ENCODE measurements at places on chromosomes 6 and 20.

- DNase-seq, result no peak
These were observed 1.9 kb downstream of the HM13 start for GRCh38 chr20:31516166-31516565.

- DNase-seq, result no peak
These were observed 223.6 kb downstream of the KIF16B start for GRCh38 chr20:16349523-16350260.

DNA sequence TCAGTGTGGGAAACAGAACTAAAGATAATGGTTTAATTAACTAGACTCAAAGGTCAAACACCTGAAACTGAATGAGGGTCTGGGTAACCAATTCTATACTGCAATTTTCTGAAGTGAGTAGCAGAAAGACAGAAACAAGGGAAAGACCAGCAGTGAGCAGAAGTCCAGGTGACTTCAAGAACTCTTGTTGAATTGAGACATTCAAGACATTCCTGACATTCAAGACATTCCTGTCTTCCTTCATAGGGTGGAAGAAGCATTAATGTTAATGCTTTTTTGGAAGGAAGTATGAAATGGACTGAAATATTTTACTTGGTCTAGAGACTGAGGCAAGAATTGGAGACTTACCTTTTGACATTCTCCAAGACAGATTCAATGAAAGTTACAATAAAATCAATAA lies 529.9 kb upstream of the MMS22L start:
- no peak for DNase-seq

DNA sequence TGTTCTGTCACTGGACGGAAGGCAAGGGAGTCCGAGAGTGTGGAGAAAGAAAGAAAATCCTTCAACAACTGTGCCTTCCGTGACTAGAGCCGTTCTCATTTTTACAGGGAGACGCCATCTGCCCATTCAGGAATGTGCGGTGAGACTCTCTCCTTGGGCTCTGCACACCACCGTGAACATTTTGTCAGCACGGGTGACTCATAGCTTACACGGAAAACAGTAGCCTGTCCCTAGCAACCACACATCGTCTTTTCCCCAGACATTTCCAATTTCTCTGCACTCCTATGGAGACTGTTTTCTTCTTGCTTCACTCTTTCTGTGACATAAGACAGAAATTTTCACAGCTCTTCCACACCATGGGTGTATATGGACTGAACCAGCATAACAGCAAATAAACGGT lies 55.1 kb downstream of the TBXT start:
- no peak for DNase-seq

- DNase-seq, result no peak
These were observed 82.3 kb upstream of the SHLD1 start for GRCh38 chr20:5667705-5668528.
